Aorta (tissue), 5 donors: ENCODE measurements at places on chromosomes 4 and X. TPM values are rescaled to one million over a fixed set of nuclear protein-coding genes. Genes with fewer than 3 reads are reported as not detected.

ASB12 gene
- total RNA-seq, result 0.45 TPM

AR gene
- 12.8 TPM for total RNA-seq

AMTN gene
- not detected for total RNA-seq

XAGE1A gene
- total RNA-seq, result not detected

H2AZ1 gene
- total RNA-seq, result 99.2 TPM

ZMAT1 gene
- 9.0 TPM for total RNA-seq

STAP1 gene
- 0.33 TPM for total RNA-seq

ASB11 gene
- total RNA-seq, result not detected

DNA sequence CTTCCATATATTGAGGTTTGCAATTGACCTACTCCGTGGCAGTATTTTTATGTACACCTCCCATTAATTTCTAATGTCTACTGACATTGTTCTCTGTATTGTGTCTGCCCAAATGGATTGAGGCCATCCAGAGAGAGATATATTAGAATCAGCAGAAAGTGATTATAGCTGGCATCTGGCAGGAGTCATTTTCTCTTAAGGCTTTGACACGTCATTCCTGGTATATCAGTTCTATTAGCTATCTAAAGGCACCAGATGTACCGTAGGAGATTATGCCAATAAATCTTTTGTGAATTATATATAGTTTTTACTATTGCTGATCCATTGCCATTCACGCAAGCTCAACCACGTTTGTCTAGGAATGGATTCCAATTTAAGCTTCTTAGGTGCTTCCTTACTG, 1026.4 kb upstream of the IGFBP7 start:
- H3K27ac ChIP-seq, result no peak overlapping the region
- no peaks in the 10 kb centered on the region for H3K36me3 ChIP-seq

- no peak for DNase-seq
- no peak overlapping the region for H3K4me3 ChIP-seq
- no peaks in the 10 kb centered on the region for H3K27me3 ChIP-seq
- no peaks in the 10 kb centered on the region for H3K36me3 ChIP-seq
- no peak overlapping the region for H3K27ac ChIP-seq
- H3K4me1 ChIP-seq, result no peaks in the 10 kb centered on the region
These were observed 200.7 kb upstream of the NPY2R start for GRCh38 chr4:155007660-155008176.

- H3K27me3 ChIP-seq, result no peaks in the 10 kb centered on the region
- no peak overlapping the region for H3K27ac ChIP-seq
- no peak overlapping the region for H3K4me3 ChIP-seq
- H3K36me3 ChIP-seq, result no peaks in the 10 kb centered on the region
- no peaks in the 10 kb centered on the region for H3K4me1 ChIP-seq
These were observed 289.5 kb upstream of the PPARGC1A start for GRCh38 chr4:24179201-24179840.

- H3K4me3 ChIP-seq, result no peak overlapping the region
- H3K27ac ChIP-seq, result no peak overlapping the region
- DNase-seq, result no peak
- no peaks in the 10 kb centered on the region for H3K36me3 ChIP-seq
- no peaks in the 10 kb centered on the region for H3K27me3 ChIP-seq
These were observed 77.9 kb downstream of the ADAM29 start for GRCh38 chr4:174996079-174996478.

- H3K4me3 ChIP-seq, result no peak overlapping the region
- H3K27me3 ChIP-seq, result no peaks in the 10 kb centered on the region
- no peak overlapping the region for H3K27ac ChIP-seq
- no peaks in the 10 kb centered on the region for H3K4me1 ChIP-seq
These were observed 18.5 kb upstream of the OPN1LW start for GRCh38 chrX:154125391-154126040.

GRCh38 chr4:108303488-108304177, 134.9 kb upstream of the LEF1 start:
- H3K27me3 ChIP-seq, result no peaks in the 10 kb centered on the region
- H3K36me3 ChIP-seq, result no peaks in the 10 kb centered on the region
- H3K4me3 ChIP-seq, result no peak overlapping the region
- H3K27ac ChIP-seq, result no peak overlapping the region

- H3K4me1 ChIP-seq, result no peaks in the 10 kb centered on the region
- DNase-seq, result no peak
- H3K27ac ChIP-seq, result no peak overlapping the region
- H3K27me3 ChIP-seq, result no peaks in the 10 kb centered on the region
These were observed 104.9 kb upstream of the PSAPL1 start for GRCh38 chr4:7539659-7540058.

DNA sequence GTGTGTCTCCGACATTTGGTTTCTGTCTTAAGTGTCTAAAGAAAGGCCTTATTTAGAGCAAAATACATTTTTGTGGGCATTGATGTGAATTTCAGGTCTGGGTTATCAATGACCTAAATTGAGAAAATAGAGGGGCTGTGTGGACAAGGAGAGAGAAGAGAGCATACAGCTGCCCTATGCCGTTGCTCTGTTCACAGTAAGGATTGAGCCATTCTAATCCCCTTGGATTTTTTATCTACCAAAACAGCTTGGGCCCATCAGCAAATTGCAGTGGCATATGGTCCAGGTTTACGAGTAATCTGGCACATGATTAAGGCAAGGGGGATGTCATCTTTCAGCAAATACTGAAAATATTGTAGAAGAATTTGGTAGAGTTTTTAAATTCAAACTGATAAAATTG, 210.2 kb downstream of the ANTXR2 start:
- H3K27ac ChIP-seq, result no peak overlapping the region
- no peaks in the 10 kb centered on the region for H3K4me1 ChIP-seq
- DNase-seq, result no peak

GRCh38 chr4:12375805-12376204, 947.1 kb upstream of the HS3ST1 start:
- no peak overlapping the region for H3K4me3 ChIP-seq
- no peaks in the 10 kb centered on the region for H3K4me1 ChIP-seq
- H3K27ac ChIP-seq, result no peak overlapping the region
- H3K27me3 ChIP-seq, result no peaks in the 10 kb centered on the region
- DNase-seq, result no peak

DNA sequence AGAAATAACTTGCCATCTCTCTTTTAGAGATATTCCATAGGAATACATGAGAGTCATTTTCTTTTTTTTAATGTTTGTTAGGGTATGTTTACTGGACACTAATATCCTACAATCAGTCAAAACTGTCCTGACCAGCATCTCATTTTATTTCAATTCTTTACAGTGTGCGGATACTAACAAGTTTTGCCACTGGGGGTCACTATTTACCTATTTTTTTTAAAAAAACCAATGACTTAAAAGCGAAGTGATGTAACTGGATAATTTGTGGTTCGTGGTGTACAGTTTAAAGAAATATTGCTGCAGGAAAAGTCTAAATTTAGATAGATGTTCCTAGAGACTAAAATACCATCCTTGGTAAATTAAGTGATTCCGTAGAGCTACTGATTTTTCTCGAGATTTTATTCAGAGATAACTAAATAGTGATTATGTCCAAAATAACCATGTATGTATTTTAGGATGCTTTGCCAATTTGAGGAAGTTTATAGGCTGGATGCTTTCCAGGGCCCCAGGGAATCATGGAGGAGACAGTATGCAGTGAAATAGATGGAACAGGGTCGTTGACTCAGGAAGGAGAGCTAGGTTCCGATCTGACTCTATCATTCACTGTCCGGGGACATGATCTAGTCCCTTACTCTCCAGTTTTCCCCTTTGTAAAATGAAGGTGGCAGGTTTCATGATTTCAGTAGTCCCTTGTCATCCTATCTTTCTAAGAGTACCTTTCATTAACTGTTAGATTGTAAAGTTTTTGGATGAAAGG, 34.0 kb upstream of the GNPDA2 start:
- no peak for DNase-seq
- H3K36me3 ChIP-seq, result no peaks in the 10 kb centered on the region
- no peak overlapping the region for H3K4me3 ChIP-seq
- no peaks in the 10 kb centered on the region for H3K4me1 ChIP-seq

DNA sequence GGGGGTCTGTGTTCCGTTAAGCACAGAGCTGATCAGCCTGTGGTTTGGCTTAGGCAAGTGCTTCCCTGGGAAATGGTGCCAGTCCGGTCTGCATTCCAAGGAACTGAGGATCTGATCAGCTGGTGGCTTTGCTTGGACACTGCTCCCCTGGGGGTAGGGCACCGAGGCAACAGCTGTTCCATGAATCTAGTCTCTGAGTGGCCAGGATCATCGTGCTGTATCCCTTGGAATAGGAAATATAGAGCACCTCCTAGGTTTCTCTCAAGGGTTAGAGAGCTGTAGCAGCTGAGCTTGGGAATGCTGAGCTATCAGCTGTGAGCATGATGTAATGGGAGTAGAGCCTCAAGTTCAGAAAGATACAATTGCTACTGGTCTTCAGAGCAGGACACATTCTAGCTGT, 863.9 kb downstream of the RAPGEF2 start:
- H3K36me3 ChIP-seq, result no peaks in the 10 kb centered on the region
- no peak overlapping the region for H3K4me3 ChIP-seq

- no peaks in the 10 kb centered on the region for H3K4me1 ChIP-seq
- H3K27me3 ChIP-seq, result no peaks in the 10 kb centered on the region
- no peak overlapping the region for H3K4me3 ChIP-seq
- no peaks in the 10 kb centered on the region for H3K36me3 ChIP-seq
These were observed 1.3 kb downstream of the SLC9A7 start for GRCh38 chrX:46757593-46757992.

- no peaks in the 10 kb centered on the region for H3K27me3 ChIP-seq
- H3K4me1 ChIP-seq, result no peaks in the 10 kb centered on the region
- H3K36me3 ChIP-seq, result peaks cover 2% of the 10 kb centered on the region
- no peak overlapping the region for H3K4me3 ChIP-seq
- no peak overlapping the region for H3K27ac ChIP-seq
These were observed 230.1 kb downstream of the OPHN1 start for GRCh38 chrX:68203211-68203610.

- no peak overlapping the region for H3K27ac ChIP-seq
- no peak for DNase-seq
- H3K27me3 ChIP-seq, result no peaks in the 10 kb centered on the region
- no peak overlapping the region for H3K4me3 ChIP-seq
- no peaks in the 10 kb centered on the region for H3K4me1 ChIP-seq
- H3K36me3 ChIP-seq, result no peaks in the 10 kb centered on the region
These were observed 113.9 kb upstream of the EOLA2 start for GRCh38 chrX:150052226-150052625.

DNA sequence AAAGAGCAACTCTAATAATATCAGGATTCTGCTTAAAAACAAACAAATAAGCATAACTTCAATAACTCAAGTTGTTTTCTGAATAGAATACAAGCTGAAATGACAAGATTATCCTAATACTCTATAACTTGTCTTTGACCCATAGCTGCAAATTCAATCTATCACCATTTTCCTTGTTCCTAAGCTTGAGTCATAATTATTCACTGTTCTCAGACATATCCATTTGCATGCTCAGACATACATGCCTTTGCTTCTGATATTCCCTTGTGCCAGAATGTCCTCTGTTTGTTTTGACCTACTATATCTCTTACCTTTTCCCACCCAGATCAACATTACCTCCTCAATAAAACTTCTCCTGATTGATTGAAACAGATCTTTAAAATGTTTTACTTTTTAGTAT, 109.7 kb downstream of the SNCA start:
- H3K36me3 ChIP-seq, result no peaks in the 10 kb centered on the region
- no peaks in the 10 kb centered on the region for H3K4me1 ChIP-seq
- H3K27ac ChIP-seq, result no peak overlapping the region
- no peaks in the 10 kb centered on the region for H3K27me3 ChIP-seq

DNA sequence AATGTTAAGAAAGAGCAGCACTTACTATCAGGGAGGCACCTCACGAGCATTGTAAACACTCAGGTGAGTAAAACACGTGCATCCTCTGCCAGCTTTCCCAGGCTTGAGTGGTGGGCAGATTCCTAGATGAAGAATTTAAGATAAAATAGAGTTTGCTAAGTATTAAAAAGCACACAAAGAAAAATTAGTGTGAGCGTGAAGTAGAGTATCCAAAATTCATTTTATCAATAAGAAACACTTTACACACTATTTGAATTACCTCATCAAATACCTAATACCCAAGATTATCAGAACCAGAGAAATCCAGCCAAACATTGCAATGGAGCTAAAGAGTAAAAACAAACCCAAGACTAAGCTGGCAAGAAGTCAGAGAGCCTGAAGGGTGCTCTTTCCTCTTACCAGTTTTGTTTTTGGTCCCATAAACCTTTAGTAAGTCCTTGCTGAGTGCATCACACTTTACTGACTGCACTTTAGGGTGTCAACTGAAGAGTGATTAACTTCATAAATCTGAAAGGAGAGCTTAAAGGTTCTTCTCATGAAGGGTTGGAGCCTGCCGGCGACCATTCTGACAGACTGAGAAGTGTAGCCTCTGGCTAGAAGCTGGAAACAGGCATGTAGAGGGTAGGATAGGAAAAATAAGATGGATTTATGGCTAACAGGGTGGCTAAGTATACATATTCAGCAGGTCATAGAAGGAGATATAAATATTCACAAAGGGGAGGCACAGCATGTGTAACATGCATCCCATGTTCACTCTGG, 151.1 kb downstream of the SLC7A11 start:
- H3K27me3 ChIP-seq, result no peaks in the 10 kb centered on the region
- DNase-seq, result no peak
- H3K4me1 ChIP-seq, result no peaks in the 10 kb centered on the region
- H3K36me3 ChIP-seq, result no peaks in the 10 kb centered on the region
- no peak overlapping the region for H3K27ac ChIP-seq

GRCh38 chrX:76555816-76556215, 128.3 kb downstream of the MAGEE1 start:
- no peaks in the 10 kb centered on the region for H3K27me3 ChIP-seq
- no peaks in the 10 kb centered on the region for H3K4me1 ChIP-seq
- H3K27ac ChIP-seq, result no peak overlapping the region
- DNase-seq, result no peak

DNA sequence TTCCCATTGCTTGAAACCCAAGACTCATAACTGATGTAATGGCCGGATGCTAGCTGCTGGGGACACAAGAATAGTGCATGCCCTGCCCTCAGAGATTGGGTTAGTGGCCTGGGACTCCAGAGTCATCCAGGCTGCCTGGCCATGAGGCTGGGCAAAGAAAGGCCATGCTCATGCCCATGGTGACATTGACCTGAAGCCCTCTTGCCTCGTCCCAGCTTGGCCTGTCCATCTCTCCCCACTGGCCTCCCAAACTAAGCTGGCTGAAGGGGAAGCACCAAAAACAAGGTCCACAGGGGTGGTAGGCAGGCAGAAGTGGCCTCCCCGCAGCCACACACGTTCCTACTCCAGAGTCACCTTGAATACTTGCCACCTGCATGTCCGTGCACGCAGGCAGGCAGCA, 141.8 kb downstream of the EVC2 start:
- H3K4me3 ChIP-seq, result no peak overlapping the region
- no peak overlapping the region for H3K27ac ChIP-seq
- H3K36me3 ChIP-seq, result peaks cover 15% of the 10 kb centered on the region
- no peaks in the 10 kb centered on the region for H3K27me3 ChIP-seq

DNA sequence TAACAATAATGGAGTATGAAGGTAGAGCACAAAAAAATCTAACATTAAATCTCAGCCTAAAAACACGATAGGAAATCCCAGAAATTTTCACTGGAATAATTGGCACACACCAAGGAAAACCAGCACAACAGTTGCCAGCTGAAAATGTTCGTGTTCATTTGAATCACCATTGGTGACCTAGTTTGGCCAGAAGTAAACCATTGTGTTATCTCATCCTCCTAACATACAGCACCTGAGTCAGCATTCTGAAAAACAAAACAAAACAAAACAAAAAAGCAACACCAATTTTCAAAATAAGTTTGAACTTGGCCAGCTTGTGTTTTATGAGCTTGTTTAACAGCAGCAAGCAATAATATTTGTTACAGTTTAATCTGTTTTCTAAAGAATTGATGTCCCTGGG, 41.1 kb downstream of the UCHL1 start:
- H3K36me3 ChIP-seq, result no peaks in the 10 kb centered on the region
- H3K27me3 ChIP-seq, result no peaks in the 10 kb centered on the region
- DNase-seq, result no peak
- H3K4me3 ChIP-seq, result no peak overlapping the region
- no peak overlapping the region for H3K27ac ChIP-seq
- H3K4me1 ChIP-seq, result no peaks in the 10 kb centered on the region
